ENCODE measurements at places on chromosomes 7 and 10.

DNA sequence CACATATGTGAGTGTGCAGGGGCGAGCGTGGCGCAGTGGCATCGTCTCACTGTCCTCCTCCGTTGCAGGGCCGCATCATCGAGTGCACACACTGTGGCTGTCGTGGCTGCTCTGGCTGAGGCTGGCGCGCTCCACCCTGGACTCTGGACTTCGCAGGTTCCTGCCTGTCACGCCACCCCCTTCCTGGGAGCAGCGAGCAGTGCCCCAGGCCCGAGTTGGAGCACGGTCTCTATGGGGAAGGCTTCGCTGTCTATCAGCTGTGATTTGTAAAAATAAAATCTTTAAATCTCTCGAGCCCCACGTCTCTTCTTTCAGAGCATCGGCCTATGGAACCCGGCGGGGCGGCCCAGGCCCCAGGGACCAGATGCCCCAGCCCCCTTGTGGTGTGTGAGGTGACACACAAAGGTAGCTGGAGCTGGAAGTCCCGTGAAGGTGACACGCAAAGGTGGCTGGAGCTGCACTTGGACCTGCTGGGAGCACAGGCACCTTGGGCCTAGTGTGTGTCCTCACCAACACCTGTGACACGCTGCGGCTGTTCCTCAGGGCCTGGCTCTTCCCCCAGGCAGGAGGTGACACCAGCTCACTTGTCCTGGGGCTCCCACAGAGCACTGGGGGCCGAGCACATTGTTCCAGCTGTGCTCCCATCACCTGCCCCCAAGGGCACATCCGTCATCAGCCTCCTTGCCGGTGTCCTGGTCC is 10.7 kb downstream of the BUD31 start:
- DNase-seq = no peak

DNA sequence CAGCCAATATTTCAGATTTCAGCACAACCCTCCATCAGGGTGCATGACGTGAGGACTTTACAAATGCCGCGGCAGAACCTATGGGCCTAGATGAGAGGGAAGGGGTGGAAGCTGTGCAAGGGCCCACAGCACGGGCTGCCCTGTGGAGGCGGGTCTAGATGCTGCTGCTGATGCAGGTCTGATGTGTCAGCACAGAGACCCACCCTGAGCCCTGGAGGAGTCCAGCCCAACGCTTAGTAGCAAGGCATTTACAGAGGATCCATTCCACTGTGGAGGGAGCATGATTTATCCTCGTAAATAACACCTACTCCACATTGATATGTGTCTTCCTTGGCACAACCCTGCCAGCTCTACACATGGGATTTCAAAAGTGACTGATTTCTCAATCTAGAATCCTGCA is 48.5 kb downstream of the MYL10 start:
- DNase-seq = no peak

DNA sequence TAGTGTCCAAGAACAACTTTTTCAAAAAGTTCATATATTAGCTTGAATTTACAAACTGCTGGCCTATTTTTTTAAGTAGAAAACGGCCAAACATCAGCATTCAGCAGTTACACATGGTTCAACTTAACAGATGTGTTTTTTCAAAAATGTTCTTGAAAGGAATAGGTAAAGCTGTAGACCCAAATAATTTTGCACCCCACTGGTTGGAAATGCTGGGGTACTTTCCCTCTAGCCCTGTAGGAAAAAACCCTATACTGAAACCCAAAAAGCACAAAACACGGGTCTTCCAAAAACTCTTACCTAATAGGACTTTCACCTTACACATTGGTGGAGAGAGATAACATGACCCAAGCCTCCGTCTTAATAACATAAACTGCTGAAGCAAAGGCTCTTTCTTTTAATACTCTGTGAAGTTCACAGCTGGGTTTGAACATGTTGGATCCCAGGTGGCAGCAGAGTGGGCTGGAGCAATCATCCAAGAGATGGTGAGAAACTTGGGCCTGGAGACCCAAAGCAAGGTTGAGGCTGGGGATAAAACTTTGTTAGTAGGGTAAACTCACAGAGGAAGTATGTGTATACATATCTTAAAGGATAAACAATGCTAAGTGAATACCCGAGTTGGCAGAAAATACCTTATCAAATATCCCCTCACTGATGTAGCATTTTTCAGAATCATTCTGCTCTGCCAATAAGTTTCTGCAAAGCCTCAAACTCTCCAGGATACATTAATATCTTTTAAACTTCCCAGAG is 629 bp upstream of the DNAJC9 start:
- DNase-seq = peak; percentile 13

GRCh38 chr7:91694351-91694841 is 186.1 kb downstream of the MTERF1 start:
- DNase-seq = no peak

DNA sequence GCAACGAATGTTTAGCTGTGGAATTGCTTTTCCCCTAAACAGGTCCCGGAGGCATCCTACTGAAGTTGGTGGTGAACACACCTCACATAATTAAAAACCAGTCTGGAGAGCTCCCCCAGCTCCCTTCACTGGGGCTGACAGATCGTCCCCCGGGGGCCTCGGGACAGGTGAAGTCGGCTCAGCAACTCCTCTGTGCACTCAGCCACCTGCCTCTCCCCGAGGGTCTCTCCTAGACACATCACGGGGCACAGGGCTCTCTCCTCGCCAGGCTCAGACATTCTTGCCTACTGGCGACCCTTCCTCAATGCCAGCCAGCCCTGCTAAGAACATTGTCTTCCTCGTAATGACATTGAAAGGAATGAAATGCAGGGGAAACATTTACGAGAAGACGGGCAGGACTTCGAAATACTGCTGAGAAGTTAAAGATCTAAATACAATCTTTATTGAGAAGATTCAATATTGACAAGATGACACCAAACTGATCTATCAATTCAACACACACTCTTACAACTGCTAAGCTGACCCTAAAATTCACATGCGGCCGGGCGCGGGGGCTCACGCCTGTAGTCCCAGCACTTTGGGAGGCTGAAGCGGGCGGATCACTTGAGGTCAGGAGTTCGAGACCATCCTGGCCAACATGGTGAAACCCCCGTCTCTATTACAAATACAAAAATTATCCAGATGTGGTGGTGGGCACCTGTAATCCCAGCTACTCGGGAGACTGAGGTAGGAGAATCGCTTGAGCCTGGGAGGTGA is 88.1 kb upstream of the DNAAF5 start:
- DNase-seq = no peak

DNA sequence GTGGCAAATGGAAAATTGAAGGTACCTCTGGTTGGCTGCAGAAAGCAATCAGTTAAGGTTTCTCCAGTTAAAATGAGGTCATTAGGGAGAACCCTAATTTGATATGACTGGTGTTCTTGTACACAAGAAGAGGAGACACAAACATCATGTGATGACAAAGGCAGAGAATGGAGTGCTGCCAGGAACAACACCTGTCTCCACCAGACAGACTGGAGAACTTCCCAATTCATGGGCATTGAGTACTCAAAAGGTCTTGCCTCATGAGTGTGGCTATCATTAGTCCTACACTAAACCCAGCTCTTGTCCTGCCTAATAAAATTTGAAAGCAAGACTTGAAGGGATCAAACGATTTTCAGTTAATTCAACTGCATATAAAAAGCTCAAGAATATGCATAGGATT is 152.6 kb downstream of the PTPN20 start:
- DNase-seq = no peak

DNA sequence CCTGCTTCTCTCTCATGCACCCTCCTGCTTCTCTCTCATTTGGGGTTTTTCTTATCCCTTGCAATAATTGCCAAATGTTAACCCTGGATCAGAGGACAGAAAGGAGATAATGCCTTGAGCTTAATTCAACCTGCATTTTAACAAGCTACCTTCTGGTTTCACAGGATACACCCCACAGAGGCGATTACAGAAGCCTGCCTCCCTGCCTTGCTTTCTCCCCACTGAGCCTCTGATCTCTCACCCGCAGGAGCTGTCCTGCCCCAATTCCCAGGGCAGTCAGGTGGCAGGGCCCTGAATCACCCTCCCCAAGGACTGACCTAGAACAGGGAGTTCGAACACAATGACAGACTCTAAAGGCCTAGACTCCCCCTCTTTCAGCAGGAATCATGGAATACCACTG is 959.5 kb downstream of the GRID1 start:
- DNase-seq = no peak
